Amygdala (tissue), 56 donors: ENCODE measurements at places on chromosomes 7 and 10.

- no peak for DNase-seq
These were observed 33.6 kb downstream of the FAM25A start for GRCh38 chr10:87053577-87054181.

GRCh38 chr7:116317907-116318306 is 107.6 kb downstream of the TES start:
- no peak for DNase-seq

DNA sequence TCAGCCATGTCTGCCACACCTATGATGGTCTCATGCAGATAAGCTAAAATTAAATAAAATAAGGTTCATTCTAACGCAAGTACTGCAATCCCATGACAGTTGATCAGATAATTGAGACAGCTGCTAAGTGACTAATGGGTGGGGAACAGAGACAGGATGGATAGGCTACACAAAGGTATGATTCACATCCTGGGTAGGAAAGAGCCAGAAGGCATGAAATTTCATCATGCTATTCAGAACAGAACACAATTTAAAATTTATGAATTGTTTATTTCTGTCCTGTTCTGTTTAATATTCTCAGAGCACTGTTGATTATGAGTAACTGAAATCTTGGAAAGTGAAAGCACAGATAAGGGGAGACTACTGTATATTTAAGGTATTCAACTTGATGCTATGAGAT is 381.8 kb upstream of the SORCS1 start:
- no peak for DNase-seq

GRCh38 chr10:110848106-110848505 is 23.6 kb upstream of the PDCD4 start:
- no peak for DNase-seq

DNA sequence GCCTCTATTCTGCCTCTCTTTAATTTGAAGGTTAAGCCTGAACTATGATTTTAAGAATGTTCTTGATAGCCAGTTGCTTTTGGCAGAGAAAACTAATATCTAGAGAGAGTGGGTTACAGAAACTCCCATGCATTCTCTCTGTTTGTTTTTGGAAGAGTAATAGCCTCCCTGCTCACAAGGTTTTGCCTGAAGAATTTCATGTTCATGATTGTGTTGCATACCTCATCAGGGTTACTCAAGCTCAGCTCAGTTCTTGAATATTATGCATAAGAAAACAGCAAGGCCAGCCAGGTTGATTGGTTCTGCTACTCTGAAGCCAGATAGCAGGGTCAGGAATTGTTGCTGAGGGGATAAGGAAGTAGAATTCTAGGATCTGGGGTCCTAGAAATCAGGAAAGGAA is 137.4 kb downstream of the MDFIC start:
- DNase-seq, result no peak

- DNase-seq, result no peak
These were observed 101.0 kb downstream of the HERPUD2 start for GRCh38 chr7:35593899-35594298.

- no peak for DNase-seq
These were observed 3.4 kb downstream of the FEZF1 start for GRCh38 chr7:122300956-122301833.

DNA sequence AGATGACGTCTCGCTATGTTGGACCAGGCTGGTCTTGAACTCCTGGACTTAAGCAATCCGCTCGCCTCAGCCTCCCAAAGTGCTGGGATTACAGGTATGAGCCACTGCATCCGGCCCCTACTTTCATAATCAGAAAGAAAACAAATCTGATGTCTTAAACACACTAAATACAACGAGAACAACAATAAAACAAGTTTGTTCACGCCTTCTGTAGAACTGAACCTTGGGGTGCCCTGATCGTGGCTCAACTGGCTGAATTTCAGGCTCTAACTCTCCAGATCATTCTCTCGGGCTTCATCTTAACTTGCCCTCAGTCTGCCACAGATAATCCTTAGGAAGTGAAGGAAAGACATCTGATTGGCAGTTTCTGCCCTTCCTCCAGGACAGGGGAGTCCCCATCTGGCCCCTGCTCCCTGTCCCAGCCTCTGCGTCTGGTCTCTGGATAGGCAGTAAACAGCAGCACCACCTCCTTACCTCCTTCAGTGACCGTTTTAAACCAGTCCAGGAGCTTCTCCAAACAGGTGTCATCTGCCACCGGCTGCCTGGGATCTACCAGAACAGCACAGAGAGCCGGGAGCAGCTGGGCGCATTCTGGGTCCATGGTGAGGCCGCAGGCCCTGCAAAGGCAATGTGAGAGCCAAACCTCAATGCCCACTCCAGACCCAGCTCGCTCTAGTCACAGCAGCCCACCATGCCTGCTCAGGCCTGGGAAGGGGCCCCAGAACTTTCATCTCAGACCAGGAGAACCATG is 1.3 kb downstream of the BRAT1 start:
- DNase-seq, result no peak
